Hindlimb muscle (tissue), 1 donor: ENCODE measurements at places on chromosomes 3 and 15. TPM values are rescaled to one million over a fixed set of nuclear protein-coding genes. Genes with fewer than 3 reads are reported as not detected.
A peak's percentile ranks its signal among the peaks of the same experiment; 100 is the strongest.

The KNG1 gene
- polyA plus RNA-seq = 0.06 TPM

The CLDN11 gene
- 1.7 TPM for polyA plus RNA-seq

The SLC38A3 gene
- polyA plus RNA-seq = 3.3 TPM

The ADAMTS17 gene
- 4.4 TPM for polyA plus RNA-seq

- peak; percentile 46 for DNase-seq
Measured at GRCh38 chr3:17133632-17134545, 249.1 kb downstream of the PLCL2 start.

DNA sequence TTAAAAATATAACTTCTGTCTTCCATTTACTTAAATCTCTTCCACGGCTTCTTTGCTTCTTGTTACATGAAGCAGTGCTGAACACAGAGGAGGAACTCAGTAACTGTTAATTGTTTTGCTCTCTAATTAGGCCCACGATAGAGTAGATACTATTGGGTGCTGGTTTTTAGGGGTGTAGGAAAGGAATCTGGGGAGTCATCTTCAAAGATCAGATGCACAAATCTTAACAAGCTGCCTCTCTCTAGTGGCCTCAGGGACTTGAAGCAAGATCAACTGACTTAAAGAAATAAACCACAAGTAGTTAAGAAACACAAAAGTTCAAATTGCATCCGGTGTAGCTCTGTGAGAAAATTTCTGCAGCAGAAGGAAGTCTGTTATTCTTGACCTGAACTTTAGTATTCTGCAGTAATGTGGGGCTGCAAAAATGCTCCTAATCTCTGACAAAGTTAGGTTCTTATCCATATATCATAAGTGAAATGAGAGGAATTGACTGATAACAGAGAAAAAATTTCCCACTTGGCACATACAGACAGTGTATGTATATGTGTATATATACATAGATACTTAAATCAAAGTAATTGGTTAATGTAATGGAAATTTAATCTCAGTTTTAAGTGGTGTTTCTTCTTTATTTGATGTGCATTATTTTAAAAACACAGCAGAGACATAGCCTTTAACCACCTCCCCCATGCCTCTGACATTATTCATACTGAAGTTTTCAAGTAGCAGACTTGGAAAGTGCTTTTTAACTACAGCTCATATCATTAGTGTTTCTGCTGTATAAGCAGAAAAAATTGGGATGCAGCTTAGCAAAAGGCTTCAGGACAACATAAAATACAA, 51.8 kb downstream of the CHST2 start:
- peak; percentile 48 for DNase-seq

DNA sequence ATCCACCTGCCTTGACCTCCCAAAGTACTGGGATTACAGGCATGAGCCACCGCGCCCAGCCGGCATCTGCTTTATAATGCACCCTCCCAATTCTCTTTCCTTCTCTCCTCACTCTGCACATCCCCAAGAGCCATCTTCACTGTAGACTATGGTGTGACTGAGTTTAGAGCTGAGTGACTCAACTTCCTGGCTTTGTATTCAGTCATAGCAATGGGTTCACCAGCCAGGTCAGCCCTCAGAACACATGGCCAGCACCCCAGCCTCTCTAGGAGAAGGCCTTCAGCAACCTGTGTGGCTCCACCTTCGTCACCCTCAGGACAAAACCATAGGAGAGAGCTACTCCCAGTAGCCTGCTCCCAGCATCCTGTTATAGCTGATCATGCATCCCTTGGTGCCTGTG, 33.0 kb downstream of the ARID3B start:
- no peak for DNase-seq

DNA sequence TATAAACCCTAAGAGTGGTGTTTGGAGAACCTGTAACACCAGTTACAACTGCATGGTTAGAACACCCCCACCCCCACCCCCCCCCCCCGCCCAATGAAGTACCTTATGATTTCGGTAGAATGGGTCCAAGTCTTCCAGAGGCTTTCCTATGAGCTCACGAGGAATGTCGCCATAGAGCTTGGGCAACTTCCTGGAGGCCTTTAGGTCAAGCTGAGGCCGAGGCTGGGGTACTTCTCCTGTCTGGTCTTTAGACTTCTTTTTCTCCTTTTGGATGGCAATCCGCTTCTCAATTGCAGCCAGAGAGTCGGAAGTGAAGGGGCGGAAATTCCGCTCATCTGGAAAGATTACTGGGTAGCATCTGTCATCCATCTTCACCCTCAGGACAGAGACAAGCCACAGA, 101.8 kb downstream of the SCN11A start:
- DNase-seq = no peak
